CD4-positive, alpha-beta T cell treated with Interleukin-17A for 4 hours (primary cell): ENCODE measurements at places on chromosomes 16 and 17.
A peak's percentile ranks its signal among the peaks of the same experiment; 100 is the strongest.

- no peak for DNase-seq
Measured at GRCh38 chr17:81952792-81953228, 5.8 kb upstream of the MYADML2 start.

DNA sequence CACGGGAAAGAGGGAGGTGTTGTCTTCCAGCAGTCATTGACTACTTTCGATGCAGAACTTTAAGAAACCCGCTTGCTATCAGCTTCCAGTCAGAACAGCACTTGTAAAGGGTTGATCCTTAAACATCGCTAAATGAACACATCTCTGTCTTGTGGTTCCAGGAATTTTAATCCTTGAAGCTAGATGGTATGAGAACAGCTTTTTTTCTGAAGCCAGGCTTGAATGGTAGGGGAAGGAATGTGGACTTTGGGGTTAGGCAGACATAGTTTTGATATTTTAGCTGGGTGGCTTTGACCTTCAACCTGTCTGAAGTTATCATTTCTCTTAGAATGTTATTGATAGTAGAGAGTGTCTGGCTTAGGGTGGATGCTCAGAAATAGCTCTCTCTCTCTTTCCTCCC is 81.1 kb downstream of the RGS9 start:
- DNase-seq: no peak

- DNase-seq: no peak
Measured at GRCh38 chr17:27825459-27825858, 25.1 kb upstream of the NOS2 start.

DNA sequence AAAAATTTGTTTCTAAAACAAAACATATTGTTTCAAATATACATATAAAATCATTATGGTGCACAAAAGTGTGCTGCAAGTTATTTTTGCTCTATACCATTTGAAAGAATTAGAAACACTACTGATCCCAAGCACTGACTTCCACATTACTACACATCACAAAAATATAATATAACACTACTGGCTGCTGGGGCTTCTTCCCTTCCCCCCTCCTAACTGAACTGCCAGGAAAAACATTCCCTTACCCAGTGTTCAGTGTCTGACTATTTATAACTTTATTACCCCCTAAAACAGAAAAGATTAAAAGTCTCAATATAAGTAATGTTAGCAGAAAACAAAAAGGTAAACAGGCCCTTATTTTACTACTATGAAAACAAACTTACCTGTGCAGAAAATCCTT is 36.9 kb downstream of the GPATCH8 start:
- DNase-seq: no peak

GRCh38 chr17:9140550-9141424 is 119.5 kb downstream of the NTN1 start:
- DNase-seq: no peak

- DNase-seq: no peak
Measured at GRCh38 chr16:84003038-84003437, 35.0 kb downstream of the NECAB2 start.

- no peak for DNase-seq
Measured at GRCh38 chr17:27741361-27741861, 58.9 kb downstream of the NOS2 start.

DNA sequence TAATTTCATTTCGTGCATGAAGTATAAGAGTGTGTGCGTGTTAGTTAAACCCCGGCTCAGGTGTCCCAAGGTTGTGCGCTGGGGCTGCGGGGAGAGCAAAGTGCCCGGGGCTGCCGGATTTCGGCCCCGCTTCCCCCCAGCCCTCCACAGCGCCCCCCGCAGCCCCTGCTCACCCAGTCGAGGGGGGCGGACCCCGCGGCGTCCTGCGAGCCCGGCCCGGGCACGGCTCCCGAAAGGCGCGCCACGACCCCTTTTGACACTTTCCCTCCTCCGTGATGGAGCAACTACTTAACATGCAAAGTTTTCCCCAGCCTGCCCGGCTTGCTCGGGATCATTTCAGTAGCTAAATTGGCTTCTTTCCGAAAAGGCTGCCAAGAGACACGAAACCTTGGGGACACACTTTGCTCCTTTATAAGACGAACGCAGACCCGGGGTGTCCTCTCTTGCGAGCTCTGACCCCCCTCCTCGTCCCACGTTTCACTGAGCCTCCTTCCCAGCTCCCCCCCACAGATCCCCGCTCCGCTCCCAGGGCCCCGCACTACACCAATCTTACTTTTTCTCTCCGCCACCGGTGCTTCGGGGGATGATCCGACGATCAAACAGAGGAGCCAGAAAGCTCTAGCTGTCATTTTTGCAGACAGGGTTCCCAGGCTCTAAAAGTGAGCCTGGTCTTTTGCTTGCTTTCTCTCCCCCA is 552 bp downstream of the C17orf58 start:
- DNase-seq: peak; percentile 27

- no peak for DNase-seq
Measured at GRCh38 chr17:68601565-68602288, 560 bp upstream of the FAM20A start.

GRCh38 chr17:12507026-12507595 is 158.6 kb upstream of the MYOCD start:
- DNase-seq: no peak

GRCh38 chr17:6402258-6402657 is 32.7 kb downstream of the AIPL1 start:
- no peak for DNase-seq

DNA sequence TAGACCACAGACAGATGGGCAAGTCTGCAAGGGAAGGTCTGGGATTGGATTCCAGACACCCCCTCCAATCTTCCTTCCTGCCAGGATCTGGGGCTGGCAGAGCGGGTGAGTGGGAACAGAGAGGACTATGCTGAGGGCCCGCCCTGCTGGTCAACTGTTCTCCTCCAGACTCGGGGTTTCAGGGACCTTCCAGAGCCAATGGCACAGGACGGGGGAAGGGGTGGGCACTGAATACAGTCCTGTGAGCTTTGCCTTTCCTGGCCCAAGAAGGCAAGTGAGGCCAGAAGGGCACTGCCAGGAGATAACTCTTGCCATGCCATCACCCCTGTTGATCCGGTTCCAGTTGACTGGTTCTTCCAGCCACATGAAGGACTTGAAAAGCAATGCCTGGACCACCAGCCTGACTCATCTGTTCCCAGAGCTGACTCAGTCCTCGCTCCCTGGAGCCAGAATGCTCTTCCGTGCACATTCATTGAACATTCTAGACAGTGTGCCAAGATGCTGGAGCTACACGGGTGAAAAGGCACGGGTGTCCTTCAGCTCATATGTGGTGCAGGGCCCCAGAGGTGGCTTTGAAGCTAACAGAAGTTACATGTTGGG is 533 bp upstream of the MEFV start:
- no peak for DNase-seq

DNA sequence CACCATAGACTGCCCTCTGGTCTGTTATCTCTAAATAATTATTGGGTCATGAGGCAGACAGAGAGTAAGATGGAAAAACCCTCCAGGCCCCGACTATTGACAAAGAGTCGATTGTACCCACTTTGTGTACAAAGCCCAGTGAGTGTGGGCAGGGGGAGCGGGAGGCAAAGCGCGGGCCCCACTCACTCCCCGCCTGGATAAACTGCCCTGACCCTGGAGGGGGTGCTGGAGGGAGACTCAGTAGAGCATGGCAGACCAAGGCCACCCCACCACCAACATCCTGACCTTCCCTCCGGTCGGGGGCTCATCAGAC is 11.2 kb upstream of the CPSF4L start:
- no peak for DNase-seq

- DNase-seq: peak; percentile 82
Measured at GRCh38 chr17:75124041-75124818, 7.3 kb downstream of the NT5C start.

DNA sequence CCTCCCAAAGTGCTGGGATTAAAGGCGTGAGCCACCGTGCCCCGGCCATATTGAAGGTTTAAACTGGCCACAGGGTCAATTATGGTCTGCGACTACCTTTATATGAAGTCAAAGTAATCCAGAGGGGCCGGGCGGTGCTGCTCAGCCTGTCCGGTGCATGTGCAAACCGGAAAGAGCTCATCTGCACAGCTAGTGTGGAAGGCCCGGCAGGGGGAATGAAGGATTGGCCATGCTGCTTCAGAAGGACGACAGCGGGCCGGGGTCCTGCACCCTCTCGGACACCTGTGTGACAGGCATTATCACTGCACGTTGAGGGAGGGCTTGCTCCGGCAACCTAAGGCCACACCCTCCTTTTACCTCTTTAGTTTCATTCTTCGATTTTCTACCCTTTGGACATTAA is 23.6 kb downstream of the TMEM204 start:
- no peak for DNase-seq

DNA sequence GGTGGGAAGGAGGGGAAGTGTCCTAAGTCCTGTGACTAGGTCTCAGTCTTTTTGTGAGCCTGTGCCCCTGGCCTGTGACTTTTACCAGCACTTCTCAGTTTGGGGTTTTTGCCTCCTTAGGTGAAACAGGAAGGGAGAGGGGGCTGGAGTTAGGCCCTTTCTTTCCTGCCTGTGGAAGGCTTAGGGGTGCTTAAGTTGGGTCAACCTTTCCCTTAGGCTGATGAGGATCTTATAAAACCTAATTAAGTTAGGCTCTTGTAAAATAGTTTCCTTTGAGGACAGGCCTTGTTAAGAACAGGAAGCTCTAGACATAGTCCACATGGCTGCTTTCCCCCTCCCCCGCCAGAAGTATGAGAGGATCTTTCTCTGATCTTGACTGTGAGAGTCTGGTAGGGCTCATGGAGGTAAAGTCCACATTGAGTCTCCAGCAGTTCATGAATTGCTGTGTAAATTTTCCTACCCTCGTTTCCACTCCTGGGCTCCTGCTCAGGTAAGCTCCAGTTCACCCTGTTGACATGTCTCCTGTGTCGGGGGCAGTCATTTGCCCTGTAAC is 17.0 kb upstream of the DNASE1 start:
- DNase-seq: peak; percentile 56

DNA sequence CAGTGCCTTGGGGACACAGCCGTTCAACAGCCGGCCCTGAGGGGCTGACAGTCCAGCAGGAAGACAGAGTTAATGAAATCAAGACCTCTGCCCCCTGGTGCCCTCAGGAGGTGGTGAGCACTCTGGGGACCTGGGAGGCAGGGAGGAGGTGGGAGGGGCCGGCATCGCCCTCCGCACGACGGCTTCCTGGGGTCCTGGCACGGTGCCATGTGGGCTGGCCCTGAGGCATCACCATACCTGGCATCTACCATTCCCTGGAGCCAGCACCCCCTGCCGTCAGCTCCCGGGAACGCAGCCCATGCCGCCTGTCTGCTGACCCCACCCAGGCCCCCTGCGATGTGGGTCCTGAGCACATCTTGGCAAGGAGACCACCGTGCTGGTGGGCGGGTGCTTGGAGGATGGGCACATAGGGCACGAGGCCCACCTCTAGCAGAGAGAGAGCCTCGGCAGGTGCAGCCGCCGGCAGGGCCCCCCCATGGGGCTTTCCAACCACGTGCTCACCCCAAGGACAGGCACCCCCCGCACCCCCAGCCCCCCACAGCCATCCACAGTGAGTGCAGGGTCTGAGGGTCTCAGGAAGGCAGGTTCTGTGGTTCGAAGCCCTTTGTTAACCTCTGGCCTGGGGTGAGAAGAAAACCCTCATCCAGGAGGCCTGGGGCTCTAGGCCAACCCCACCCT is 52.5 kb downstream of the ZFPM1 start:
- DNase-seq: peak; percentile 82

GRCh38 chr16:2070576-2071453 is 23.0 kb downstream of the TSC2 start:
- DNase-seq: no peak

- no peak for DNase-seq
Measured at GRCh38 chr16:57104706-57105105, 12.3 kb downstream of the CPNE2 start.

DNA sequence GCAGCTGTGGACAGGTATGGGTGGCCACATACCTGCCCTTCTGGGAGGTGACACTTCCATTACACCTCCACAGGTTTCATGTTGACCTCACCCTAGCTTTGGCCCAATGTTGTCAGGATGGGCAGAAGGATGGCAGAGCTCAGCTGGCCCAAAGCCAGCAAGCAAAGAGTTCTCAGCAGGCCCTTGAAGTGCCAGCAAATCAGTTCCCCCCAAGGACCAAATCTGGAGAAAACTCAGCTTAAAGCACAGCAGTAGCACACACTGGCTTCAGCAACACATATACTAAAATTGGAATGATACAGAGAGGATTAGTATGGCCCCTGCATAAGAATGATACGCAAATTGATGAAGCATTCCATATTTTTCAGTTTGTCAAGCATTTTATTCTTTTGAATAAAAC is 13.4 kb downstream of the ARL4D start:
- DNase-seq: no peak

DNA sequence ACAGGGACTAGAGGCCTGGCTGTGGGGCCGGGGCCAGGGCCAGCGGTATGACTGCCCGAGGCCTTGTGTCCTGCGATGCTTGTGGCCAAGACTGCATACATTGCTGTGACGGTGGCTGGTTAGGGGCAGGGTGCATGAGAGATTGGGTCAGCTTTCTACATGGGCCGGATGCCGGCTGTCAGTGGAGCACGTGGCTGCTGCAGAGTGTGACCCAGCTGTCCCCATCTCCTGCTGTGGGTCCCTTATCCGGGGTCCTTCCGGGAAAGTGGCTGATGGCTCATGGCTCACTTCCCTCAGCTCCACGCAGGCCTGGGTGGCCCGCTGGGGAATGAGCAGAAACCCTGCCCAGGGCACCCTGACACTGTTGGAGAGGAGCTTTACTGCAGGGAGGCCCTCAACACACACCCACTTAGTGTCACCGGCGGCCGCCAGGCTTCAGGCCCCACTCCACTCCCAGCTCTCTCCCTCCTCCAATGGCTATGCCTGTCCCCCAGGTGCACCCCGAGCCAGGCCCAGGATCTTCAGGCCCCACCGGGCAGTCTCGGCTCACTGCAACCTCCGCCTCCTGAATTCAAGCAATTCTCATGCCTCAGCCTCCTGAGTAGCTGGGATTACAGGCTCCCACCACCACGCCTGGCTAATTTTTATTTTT is 808 bp upstream of the RGS11 start:
- DNase-seq: no peak

DNA sequence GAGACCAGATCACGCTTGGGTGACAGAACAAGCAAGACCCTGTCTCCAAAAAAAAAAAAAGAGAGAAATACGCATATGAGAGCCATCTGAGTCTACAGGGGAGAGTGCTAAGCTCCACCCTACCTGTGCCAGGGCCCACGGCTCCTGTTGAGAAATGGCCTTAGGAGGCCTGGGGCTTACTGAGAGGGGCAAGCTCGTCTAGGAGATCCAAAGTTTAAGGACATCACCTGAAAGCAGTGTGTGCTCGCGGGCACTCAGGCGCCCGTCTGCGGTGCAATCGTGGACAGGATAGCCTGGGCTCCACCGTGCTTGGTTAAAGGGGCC is 14.5 kb upstream of the BAIAP2 start:
- no peak for DNase-seq

GRCh38 chr17:81060416-81060815 is 25.5 kb downstream of the BAIAP2 start:
- DNase-seq: no peak

- DNase-seq: peak; percentile 14
Measured at GRCh38 chr16:56679818-56680217, 2.5 kb upstream of the MT1X start.
